HepG2 (cell line): ENCODE measurements at places on chromosomes 5 and 9. TPM values are rescaled to one million over a fixed set of nuclear protein-coding genes. Genes with fewer than 3 reads are reported as not detected.
A peak's percentile ranks its signal among the peaks of the same experiment; 100 is the strongest.

The WDR31 gene
- 1.6 and 1.7 TPM in 2 replicates for polyA plus RNA-seq

The ANXA2R gene
- polyA plus RNA-seq: 1.3 TPM in 2 replicates

The NEURL1B gene
- polyA plus RNA-seq: 0.13 and 0.14 TPM in 2 replicates

The SPINK7 gene
- 0.15 TPM in 1 of 2 replicates, not detected in the other for polyA plus RNA-seq

DNA sequence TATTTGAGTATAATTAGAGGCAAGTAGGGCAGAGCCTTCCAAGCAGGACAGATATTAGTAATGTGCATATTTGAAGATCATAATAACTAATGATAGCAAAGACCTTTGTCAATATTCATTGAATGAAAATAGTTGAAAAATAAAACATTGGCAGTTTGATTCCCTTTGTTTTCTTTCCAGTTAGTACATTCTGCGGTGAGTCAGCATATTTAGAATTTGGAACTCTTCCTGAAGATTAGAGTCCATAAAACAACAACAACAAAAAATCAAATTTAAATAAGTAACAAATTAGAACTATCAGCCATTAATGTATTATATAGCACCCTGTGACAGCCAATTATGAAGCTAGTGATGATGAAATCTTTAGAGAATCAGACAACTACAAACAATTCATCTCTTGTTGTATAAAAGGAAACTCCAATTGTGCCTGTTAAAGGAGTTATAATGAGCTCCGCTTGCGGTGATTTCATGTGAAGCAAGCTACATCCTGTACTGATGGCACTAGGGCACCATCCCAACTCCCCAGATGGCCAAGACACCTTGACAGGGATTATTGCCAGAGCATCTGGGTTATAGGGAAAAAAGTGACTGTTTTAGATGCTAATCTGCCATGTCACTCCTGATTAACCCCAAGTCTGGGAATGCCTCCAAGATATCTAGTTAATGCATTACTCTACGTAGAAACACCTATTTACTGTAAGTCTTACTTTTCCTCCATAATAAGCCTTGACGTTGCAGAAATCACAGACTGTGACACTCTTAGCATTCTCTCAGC, 6.8 kb downstream of the IFNA8 start:
- H3K4me3 ChIP-seq: no peak overlapping the region
- H3K4me1 ChIP-seq: no peaks in the 10 kb centered on the region
- no peak for DNase-seq
- no peak overlapping the region for H3K27ac ChIP-seq
- no peaks in the 10 kb centered on the region for H3K36me3 ChIP-seq

DNA sequence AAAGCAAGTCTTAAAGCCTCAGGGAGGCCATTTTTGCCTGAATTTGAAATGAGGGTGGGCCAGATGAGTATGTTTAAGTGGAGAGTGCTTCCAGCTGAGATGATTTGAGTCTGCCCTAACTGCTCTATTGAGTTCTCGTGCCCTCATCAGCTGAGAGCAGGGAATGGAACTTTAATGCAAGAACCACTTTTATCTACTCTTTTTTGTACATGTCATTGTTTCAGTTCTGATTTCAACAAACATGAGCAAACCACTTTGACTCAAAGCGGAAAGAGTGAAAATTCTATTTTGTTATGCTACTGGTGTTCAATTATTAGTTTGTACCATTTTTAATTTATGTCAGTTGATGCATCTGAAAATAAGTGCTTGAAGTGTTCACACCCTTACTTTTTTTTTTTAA, 35.8 kb downstream of the DCAF10 start:
- no peak overlapping the region for H3K27ac ChIP-seq
- no peaks in the 10 kb centered on the region for H3K27me3 ChIP-seq
- DNase-seq: no peak
- no peaks in the 10 kb centered on the region for H3K36me3 ChIP-seq
- H3K4me3 ChIP-seq: no peak overlapping the region

DNA sequence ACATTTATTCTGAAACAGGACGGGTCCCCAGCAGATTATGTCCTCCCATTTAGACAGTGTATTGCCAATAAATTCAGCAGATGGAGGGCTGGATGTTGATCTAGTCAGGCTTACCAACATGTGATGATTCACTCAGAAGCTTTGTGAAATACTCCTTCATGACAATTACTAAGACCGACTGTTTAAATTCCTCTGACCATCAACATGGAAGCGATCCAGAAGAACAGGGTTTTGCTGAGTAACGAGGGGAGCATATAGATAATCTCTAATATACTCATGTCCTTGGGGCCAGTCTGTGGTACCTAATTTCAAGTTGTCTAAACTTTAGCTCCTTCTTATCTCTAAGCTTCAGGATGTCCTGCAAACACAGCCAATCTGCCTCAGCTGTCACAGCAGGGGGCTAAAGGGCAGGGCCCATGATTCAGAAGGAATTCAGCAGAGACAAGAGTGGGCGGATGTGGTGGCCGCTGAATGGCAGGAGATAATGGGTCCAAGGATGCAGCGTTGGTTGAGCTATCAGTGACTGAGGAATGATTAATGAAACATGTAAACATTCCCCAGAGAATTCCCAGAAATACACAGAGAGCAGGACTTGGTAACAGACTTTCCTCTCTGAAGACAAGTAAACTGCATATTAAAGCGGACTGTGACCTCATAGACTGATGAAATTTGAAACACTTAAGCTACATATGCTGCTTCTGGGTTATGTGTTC, 109.4 kb downstream of the ANKRD55 start:
- H3K4me1 ChIP-seq: peaks cover 73% of the 10 kb centered on the region
- no peaks in the 10 kb centered on the region for H3K27me3 ChIP-seq
- no peaks in the 10 kb centered on the region for H3K36me3 ChIP-seq
- H3K4me3 ChIP-seq: 0 out of 2 replicates have a peak overlapping the region, but pooled peaks have one; percentile 6
- peak; percentile 99 for DNase-seq
- H3K27ac ChIP-seq: peak overlapping the region; percentile 86

DNA sequence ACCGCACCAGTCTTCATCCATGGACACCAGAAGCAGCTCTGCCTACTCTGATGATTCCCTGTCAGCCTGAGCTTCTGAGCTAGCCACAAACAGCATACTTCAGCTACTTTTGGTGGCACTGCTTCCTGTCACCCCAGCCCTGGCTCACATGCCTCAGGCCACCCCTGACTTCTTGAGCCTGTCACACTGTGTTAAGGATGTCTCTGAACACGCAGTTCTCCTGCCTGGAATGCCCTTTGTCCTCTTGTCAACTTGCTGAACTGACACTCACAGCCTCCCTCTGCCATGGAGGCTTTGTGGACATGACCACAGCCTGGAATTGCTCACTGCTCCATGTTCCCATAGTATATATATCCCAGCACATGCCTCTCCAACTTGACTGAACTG, 7.2 kb downstream of the MACROH2A1 start:
- peaks cover 66% of the 10 kb centered on the region for H3K36me3 ChIP-seq
- DNase-seq: no peak
- H3K4me3 ChIP-seq: no peak overlapping the region
- H3K4me1 ChIP-seq: peaks cover 58% of the 10 kb centered on the region

- H3K4me3 ChIP-seq: no peak overlapping the region
- no peaks in the 10 kb centered on the region for H3K27me3 ChIP-seq
- no peaks in the 10 kb centered on the region for H3K36me3 ChIP-seq
- no peak for DNase-seq
These were observed 390.2 kb downstream of the TLR4 start for GRCh38 chr9:118094387-118094786.

DNA sequence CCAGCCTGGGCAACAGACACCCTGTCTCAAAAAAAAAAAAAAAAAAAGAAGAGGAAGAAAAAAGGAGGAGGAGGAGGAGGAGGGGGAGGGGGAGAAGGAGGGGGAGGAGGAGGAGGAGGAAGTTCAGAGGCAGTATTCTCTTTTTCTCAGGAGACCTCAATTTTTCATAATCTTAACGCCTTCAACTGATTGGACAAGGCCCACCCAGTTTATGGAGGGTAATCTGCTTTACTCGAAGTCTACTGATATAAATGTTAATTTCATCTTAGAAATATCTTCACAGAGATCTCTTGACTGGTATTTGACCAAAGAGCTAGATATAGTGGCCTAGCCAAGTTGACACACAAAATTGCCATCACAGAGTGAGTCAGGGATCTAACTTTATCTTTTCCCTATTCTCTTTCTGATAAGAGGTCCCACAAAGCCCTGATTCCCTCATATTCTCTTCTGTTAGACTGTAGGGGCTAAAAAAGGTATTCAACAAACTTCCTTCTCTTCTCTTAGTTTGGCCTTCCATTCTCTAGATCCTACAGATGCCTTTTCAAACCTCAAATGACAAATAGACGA, 115.5 kb upstream of the ABCA1 start:
- no peak for DNase-seq
- H3K27me3 ChIP-seq: no peaks in the 10 kb centered on the region
- H3K4me3 ChIP-seq: no peak overlapping the region
- peaks cover 27% of the 10 kb centered on the region for H3K4me1 ChIP-seq

- H3K4me1 ChIP-seq: no peaks in the 10 kb centered on the region; the same call in 1 of the 2 replicates
- H3K27ac ChIP-seq: no peak overlapping the region
- no peak overlapping the region for H3K4me3 ChIP-seq
- H3K36me3 ChIP-seq: no peaks in the 10 kb centered on the region
- H3K27me3 ChIP-seq: peaks cover 13% of the 10 kb centered on the region; the same call in 2 of the 3 replicates
- DNase-seq: no peak
These were observed 8.6 kb upstream of the SMIM23 start for GRCh38 chr5:171776770-171777759.

DNA sequence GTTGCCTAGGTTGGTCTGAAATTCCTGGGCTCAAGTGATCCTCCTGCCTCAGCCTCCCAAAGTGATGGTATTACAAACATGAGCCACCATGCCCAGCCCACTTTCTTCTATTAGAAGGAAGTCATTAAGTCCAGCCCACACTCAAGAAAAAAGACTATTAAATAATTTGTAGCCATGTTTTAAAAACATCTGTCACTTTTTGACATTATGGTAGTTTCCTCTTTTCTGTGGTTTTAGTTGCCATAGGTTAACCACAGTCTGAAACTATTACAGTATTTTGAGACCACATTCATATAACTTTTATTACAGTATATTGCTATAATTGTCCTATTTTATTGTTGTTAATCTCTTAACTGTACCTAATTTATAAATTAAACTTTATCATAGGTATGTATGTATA, 31.9 kb upstream of the C5orf24 start:
- H3K36me3 ChIP-seq: peaks cover 19% of the 10 kb centered on the region
- no peaks in the 10 kb centered on the region for H3K27me3 ChIP-seq
- no peak overlapping the region for H3K4me3 ChIP-seq
- no peak overlapping the region for H3K27ac ChIP-seq
- no peak for DNase-seq
